H1 (cell line): ENCODE measurements at places on chromosomes 11 and 22. TPM values are rescaled to one million over a fixed set of nuclear protein-coding genes. Genes with fewer than 3 reads are reported as not detected.

GRCh38 chr11:119365071-119365591 is 16.4 kb downstream of the USP2 start:
- DNase-seq, result no peak

GRCh38 chr11:118679483-118679882 is at the start of gene TREH:
Gene TREH (minus strand): TSS chr11:118679650. CDS start chr11:118679627, 23 bp downstream.
- no peak for DNase-seq

GRCh38 chr11:23212807-23213206 is 352.5 kb upstream of the CCDC179 start:
- no peak for DNase-seq

- no peak for DNase-seq
Measured at GRCh38 chr11:77559686-77560401, 29.9 kb upstream of the AQP11 start.

PRR14L gene
- 98.6 and 110 TPM in 2 replicates for total RNA-seq

ANO9 gene
- total RNA-seq, result 18.0 and 20.0 TPM in 2 replicates
